ENCODE measurements at places on chromosomes 7 and 10. TPM values are rescaled to one million over a fixed set of nuclear protein-coding genes. Genes with fewer than 3 reads are reported as not detected.

KEL gene
- total RNA-seq: 0.82 TPM

TET1 gene
- 1.7 TPM for total RNA-seq

KCP gene
- total RNA-seq: 0.33 TPM

CYP2C8 gene
- 0.55 TPM for total RNA-seq

- H3K4me3 ChIP-seq: no peak overlapping the region
- no peaks in the 10 kb centered on the region for H3K4me1 ChIP-seq
- peaks cover 12% of the 10 kb centered on the region for H3K27me3 ChIP-seq
- no peak overlapping the region for H3K27ac ChIP-seq
- no peak for DNase-seq
These were observed 4.6 kb upstream of the VWC2 start for GRCh38 chr7:49768835-49769234.

DNA sequence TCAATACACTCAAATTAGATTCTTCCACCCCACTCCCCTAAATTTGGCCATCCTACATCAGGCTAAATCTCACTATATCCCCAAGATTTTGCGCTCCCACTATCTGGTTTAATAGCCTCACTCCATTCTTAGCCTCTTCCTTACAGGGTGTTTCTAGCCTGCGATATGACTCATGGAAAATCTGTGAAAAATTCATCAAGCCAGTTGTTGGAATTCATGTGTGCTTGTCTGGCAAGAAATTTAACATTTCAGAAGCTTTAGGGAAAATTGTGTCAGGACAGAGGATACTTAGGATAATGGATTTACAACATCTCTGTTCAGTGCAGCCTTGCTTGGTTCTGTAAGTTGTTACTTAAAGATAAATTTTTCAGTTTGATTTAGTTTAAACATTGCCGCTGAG is 1249.9 kb upstream of the AUTS2 start:
- H3K4me1 ChIP-seq: no peaks in the 10 kb centered on the region
- no peaks in the 10 kb centered on the region for H3K27me3 ChIP-seq
- no peak for DNase-seq
- no peak overlapping the region for H3K27ac ChIP-seq
- no peaks in the 10 kb centered on the region for H3K36me3 ChIP-seq

DNA sequence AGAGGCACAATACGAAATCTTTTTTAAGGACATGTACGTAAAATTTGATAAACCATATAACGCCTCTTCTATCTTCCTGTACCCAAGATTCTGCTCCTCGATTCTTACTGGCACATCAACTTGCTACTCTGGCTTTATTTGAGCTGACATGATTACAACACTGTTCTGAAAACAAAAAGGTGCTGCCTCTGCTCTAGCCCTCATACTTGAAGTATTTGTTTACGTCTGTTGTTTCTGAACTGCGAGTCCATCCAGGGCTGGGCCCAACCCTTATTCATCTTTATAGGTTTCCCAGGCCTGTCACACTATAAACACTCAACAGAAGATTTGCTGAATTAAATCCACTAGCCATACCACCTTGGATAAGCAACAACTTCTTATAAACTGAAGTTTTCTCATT is 96.2 kb upstream of the SVIL start:
- no peaks in the 10 kb centered on the region for H3K36me3 ChIP-seq
- no peak for DNase-seq
- peaks cover 12% of the 10 kb centered on the region for H3K4me1 ChIP-seq
- H3K27ac ChIP-seq: no peak overlapping the region
- peaks cover 2% of the 10 kb centered on the region for H3K27me3 ChIP-seq

- no peak overlapping the region for H3K4me3 ChIP-seq
- H3K27ac ChIP-seq: no peak overlapping the region
- no peaks in the 10 kb centered on the region for H3K27me3 ChIP-seq
- no peaks in the 10 kb centered on the region for H3K4me1 ChIP-seq
- H3K36me3 ChIP-seq: no peaks in the 10 kb centered on the region
- no peak for DNase-seq
These were observed 964.4 kb downstream of the PCDH15 start for GRCh38 chr10:53836638-53837037.

DNA sequence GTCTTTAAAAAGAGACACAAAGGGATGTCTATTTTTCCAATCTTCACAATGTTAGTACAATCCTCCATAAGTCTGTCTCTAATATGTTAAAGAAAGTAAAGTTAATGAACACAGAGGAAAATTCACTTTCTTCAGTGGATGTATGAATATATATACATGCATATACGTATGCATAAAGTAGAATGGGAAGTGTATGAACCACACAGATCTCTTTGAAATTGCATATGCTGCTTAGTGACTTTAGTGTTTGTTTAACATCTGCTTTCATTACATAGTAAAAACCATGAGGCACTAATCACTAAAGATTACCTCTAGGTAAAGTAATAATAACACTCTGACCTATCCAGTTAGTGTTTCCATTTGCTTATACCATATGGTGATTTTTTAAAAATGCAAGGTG is 451.2 kb downstream of the SEMA3D start:
- H3K36me3 ChIP-seq: no peaks in the 10 kb centered on the region
- H3K27ac ChIP-seq: no peak overlapping the region
- DNase-seq: no peak
- no peaks in the 10 kb centered on the region for H3K4me1 ChIP-seq
- no peak overlapping the region for H3K4me3 ChIP-seq
- no peaks in the 10 kb centered on the region for H3K27me3 ChIP-seq

DNA sequence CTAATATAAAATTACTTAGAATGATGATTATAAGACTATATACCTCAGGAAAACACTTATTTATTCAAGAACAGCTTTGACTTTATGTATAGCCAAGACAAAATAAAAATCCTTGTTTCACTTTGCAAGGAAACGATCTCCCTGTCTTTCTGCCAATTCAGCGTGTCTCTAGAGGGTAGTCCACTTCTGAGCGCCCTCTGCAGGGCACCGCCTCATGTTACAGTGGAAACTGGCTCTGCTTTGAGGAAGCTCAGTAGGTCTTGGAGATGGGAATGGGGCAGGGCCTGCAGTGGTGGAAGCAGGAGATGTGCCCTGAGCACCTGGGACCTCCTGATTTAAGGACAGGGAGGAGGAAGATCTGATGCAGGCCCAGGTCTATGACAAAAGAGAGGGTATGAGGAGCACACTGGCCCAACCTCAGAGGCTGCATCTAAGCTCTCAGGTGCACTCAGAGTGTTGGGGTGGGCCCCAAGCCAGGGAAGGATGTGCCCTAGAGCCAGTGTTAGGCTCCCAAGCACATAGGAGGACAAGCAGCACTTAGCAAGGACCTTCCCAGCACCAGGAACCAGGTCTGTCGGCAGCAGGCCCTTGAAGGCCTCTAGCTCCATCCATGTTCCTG is 481.0 kb downstream of the TNS3 start:
- H3K36me3 ChIP-seq: no peaks in the 10 kb centered on the region
- no peak overlapping the region for H3K27ac ChIP-seq
- DNase-seq: no peak
- H3K27me3 ChIP-seq: no peaks in the 10 kb centered on the region
- H3K4me3 ChIP-seq: no peak overlapping the region
- no peaks in the 10 kb centered on the region for H3K4me1 ChIP-seq

DNA sequence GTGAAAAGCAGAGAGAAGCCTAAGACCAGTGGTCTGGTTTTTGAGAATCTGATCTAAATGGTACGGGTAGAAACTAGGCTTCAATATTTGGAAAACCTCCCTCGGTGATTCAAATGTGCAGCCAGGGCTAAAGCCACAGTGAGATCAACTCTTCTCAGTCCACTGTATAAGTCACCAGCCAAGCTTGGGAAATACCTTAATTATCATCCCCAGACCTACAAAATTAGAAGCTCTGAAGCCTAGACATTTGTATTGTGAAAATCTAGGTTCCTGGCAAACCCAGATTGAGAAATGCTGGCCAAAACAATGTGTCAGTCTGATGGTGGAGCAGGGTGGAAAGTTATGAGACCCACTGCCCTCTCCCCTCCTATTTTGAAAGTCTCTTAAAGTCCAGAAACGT is 131.7 kb downstream of the DGKI start:
- no peak for DNase-seq
- H3K27ac ChIP-seq: no peak overlapping the region
- no peaks in the 10 kb centered on the region for H3K36me3 ChIP-seq
- no peaks in the 10 kb centered on the region for H3K4me1 ChIP-seq

DNA sequence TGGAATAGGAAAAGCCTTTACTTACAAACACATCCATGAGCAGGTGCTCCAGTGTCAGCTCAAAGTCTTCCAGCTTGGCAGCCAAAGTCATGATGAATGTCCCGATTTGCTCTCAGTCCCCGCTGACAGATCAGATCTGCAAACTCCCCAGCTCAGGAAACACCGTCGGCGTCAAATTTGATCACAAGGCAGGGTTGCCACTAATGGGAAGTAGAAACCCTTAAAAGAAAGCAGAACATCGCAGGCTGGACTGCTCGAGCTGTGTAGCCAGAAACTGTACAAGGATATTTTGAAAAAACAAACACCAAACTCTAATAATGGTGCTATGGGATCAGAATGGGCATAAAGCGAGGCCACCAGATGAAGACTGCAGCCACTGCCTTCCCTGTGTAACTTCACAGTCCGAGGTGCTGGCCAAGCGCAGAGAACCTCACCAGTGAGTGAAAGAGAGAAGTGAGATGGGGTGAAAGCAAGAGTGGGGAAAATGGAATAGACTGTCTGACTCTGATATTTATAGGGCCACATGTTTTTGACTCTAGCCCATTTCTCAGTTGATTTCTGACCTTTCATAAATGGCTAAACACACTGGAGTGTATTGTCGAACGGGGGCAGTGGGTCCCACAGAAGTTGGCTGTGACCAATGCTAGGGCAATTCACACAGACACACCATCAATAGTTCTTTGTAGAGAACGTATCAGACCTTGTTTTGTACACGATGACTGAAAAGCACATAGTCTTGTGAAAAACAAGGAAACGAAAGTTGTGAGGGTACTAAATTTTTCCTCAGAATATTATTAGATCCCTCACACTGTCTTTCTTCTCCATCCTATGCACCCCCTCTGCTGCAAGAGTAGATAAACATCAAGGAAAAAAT is 306.2 kb downstream of the FRMD4A start:
- no peak overlapping the region for H3K27ac ChIP-seq
- H3K27me3 ChIP-seq: peaks cover 3% of the 10 kb centered on the region
- peaks cover 9% of the 10 kb centered on the region for H3K4me1 ChIP-seq
- H3K4me3 ChIP-seq: no peak overlapping the region
- no peaks in the 10 kb centered on the region for H3K36me3 ChIP-seq

- H3K4me1 ChIP-seq: no peaks in the 10 kb centered on the region
- no peak overlapping the region for H3K4me3 ChIP-seq
- no peak overlapping the region for H3K27ac ChIP-seq
- no peaks in the 10 kb centered on the region for H3K36me3 ChIP-seq
These were observed 65.1 kb downstream of the PPP1R3C start for GRCh38 chr10:91567815-91568214.

DNA sequence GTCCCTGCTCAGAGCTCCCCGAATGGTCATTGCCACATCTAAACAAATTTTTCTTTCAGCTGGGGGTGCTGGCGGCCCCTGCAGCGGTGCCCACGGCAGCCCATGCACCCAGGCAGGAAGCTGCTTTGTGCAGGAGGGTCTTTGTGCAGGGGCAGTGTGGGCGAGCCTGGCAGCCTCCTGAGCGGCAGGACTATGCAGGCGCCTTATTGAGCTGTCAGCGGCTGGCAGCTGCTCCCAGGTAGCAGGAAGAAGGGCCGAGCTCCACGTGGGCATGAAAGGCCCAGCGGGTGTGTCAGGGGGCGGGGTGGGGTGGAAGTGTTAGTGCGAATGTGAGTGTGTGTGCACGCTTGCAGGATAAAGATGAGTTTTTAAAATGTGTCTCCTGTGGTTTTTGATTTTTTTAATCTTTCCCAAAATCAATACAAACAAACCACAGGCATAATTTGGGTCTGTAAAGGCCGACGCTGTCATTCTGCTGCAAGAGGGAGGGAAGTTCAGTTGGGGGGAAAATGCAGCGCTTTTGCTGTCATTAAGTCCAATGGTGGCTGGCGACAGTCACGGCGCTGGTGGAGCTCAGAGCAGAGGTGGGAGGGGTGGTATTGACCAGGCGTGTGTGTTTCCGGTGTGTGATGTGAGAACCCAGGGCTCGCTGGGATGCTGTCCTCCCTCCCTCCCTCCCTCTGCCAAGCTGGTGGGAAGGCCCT is 83.9 kb downstream of the LHPP start:
- no peak for DNase-seq
- H3K36me3 ChIP-seq: no peaks in the 10 kb centered on the region
- H3K4me3 ChIP-seq: no peak overlapping the region
- no peak overlapping the region for H3K27ac ChIP-seq
- no peaks in the 10 kb centered on the region for H3K27me3 ChIP-seq

- no peak overlapping the region for H3K4me3 ChIP-seq
- DNase-seq: no peak
- no peaks in the 10 kb centered on the region for H3K36me3 ChIP-seq
- H3K27ac ChIP-seq: no peak overlapping the region
- H3K27me3 ChIP-seq: no peaks in the 10 kb centered on the region
These were observed 26.0 kb upstream of the HNRNPH3 start for GRCh38 chr10:68305854-68306253.

- H3K27ac ChIP-seq: no peak overlapping the region
- no peaks in the 10 kb centered on the region for H3K27me3 ChIP-seq
- no peaks in the 10 kb centered on the region for H3K36me3 ChIP-seq
- DNase-seq: no peak
- H3K4me1 ChIP-seq: peaks cover 89% of the 10 kb centered on the region
These were observed 93.1 kb upstream of the IKZF1 start for GRCh38 chr7:50211130-50212015.

DNA sequence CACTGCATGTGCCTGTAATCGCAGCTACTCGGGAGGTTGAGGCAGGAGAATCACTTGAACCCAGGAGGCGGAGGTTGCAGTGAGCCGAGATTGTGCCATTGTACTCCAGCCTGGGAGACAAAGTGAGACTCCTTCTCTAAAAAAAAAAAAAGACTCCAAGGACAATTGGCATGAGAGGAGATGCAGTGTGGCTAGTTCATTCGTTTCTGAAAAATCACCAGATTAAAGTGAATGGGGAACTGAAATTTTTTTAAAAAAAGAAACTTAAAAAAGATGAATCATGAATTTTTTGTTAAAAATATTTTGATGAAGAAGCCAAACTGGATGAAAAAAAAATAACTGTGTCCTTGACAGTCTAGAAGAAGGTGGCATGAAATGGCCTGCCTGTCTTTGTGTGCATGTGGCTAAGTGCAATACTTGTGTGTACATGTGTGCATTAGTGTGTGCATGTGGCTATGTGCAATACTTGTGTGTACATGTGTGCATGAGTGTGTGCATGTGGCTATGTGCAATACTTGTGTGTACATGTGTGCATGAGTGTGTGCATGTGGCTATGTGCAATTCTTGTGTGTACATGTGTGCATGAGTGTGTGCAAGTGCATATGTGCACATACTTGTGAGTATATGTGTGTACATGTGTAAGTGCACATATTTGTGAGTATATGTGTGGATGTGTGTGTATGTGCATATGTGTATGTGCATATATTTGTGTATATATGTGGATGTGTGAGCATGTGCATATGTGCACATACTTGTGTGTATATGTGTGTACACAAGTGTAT is 391.7 kb upstream of the KLF6 start:
- H3K4me1 ChIP-seq: no peaks in the 10 kb centered on the region
- no peaks in the 10 kb centered on the region for H3K36me3 ChIP-seq
- DNase-seq: no peak
- H3K27ac ChIP-seq: no peak overlapping the region

- no peak overlapping the region for H3K27ac ChIP-seq
- no peaks in the 10 kb centered on the region for H3K36me3 ChIP-seq
- H3K4me3 ChIP-seq: no peak overlapping the region
- no peaks in the 10 kb centered on the region for H3K27me3 ChIP-seq
- no peak for DNase-seq
- no peaks in the 10 kb centered on the region for H3K4me1 ChIP-seq
These were observed 288.2 kb downstream of the MAGI2 start for GRCh38 chr7:79165225-79165624.
